ENCODE measurements at places on chromosomes 4 and X. TPM values are rescaled to one million over a fixed set of nuclear protein-coding genes. Genes with fewer than 3 reads are reported as not detected.

GRCh38 chr4:118396881-118397622 is 44.2 kb upstream of the PRSS12 start:
- no peak for DNase-seq

- DNase-seq: peak; percentile 62
Measured at GRCh38 chr4:164136180-164136616, 617.7 kb upstream of the SMIM31 start.

SYNPO2 gene
- total RNA-seq: 4.7 TPM

DNA sequence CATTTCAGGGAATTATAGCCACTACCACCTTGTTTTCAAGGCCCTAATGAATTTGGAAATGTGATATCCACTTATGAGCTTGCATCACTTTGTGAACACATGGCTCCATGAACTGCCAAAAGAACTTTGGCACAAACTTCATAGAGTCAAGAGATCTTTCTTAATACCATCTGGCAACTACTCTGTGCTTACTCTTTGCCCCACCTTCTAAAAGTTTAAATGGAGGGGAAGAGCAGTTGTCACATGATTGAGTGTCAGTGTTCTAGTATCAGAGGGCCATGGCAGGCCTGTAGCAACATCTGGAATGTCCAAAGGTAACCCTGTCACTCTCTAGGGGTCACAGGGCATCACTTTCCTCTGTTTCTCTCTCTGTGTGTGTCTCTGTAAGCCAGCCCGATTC is 2.6 kb upstream of the ADH1B start:
- no peak for DNase-seq

DNA sequence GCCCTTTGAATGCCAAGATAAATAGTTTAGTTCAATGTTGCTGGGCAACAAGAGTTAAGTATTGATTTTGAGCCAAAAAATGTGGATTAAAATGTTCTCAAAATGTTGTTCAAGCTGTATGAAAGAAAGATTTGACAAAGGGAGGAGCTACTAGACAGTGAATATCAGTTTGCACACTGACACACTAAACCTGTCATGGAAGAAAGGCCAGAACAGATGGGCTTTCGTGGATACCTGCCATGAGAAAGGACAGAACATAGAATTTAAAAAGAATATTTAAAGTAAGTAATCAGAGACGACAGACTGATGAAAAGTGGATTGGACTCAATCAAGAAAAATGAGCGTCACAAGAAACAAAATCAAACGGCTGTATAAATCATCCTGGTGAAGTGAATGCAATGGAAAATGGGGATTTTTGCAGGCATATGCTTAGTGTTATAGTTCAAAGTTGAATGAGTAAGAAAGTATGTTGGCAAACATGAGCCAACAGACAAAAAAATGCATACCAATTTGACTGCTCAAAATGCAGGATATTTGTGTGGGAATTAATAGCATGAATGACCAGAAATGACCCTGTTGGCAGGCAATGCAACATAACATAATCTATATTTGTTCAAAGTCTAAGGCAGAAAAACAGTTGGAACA is 7.4 kb downstream of the PCDH18 start:
- DNase-seq: peak; percentile 51

DNA sequence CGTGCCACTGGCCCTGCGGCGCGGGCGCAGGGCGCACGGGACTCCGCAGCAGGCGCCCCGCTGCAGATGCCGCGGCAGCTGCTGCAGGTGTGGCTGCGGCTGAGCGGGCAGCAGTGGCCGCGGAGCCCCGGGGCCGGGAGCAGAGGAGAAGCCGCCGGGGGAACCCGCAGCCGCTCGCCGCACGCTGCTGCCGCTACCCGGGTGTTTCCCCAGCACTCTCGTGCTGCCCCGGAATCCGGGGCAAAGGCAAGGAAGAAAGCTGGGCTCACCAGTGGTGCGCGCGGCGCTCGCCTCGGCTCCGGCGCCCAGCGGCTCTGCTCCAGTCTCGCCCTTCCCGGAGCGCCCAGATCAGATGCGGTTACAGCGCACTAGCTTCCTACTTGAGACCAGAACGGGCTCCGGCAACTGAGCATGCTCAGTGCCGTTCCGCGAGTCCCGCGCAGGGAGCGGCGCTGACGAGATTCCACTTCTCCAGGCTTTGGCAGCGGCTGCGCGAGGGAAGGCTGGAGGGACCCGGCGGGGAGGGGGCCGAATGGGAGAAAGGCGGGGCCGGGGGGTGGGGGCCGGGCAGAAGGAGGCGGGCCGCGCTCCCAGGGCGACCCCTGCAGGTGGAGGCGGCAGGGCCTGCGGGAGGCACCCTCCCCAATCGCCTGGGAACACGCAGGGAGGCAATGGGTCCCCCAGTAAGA is at the start of gene APBB2:
Gene APBB2, minus strand, starts transcription at position 407 of the 689 bp plus-strand sequence. CDS start 181,288 bp downstream, outside the sequence.
- peak; percentile 92 for DNase-seq

SPANXN4 gene
- total RNA-seq: not detected

SSX2 gene
- total RNA-seq: not detected

- no peak for DNase-seq
Measured at GRCh38 chr4:16088601-16089000, 4.8 kb upstream of the PROM1 start.

HELT gene
- total RNA-seq: not detected
